Fibroblast of skin of left quadriceps (primary cell): ENCODE measurements at places on chromosomes 5 and 9.

GRCh38 chr5:16508730-16509531, 43.3 kb upstream of the ZNF622 start:
- no peak for DNase-seq

DNA sequence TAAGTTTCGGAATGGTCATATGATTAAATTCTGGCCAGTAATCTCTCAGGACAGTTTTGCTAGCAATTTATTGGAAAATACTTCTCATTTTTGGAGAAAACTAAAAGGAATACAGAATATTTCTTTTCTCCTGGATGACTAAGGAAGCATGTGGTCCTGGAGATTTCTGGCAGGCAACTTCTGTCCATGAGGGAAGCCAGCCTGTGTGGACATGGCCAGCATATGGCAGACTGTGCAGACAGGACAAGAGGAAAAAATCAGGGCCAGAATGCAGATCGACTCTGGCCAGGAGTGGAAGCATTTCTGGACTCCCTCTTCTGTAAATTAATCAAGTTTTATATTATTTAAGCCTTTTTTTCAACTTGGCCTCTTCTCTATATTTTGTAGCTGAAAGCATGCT, 100.4 kb upstream of the CDH18 start:
- no peak for DNase-seq

DNA sequence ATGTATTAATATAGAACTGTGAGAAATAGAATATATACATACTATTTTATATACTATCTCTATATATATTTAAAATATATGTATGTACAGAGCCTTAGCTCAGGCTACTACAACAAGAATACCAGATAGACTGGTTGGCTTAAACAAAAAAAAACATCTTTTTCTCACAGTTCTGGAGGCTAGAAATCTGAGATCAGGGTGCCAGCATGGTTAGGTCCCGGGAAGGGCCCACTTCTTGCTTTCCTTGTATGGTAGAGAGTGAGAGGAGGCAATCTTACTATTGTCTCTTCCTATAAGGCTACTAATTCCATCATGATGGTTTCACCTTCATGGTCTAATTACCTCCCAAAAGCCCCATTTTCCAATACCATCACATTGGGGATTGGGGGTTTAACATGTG, 613.0 kb downstream of the ZNF608 start:
- DNase-seq = no peak

DNA sequence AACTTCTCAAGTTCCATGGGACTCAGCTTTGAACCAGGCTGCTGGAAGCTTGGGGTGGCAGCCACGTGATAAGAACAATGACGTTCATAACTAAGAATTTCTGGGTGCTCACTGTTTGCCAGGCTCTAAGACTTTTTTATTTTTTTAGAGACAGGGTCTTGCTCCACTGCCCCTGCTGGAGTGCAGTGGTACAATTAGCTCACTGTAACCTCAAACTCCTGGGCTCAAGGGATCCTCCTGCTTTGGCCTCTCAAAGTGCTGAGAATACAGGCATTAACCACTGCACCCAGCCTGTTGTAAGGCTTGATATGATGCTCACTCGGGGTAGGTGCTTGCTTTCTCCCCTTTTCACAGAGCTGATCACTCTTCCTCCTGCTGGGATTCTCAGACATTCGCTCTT, 38.7 kb downstream of the PTPN3 start:
- no peak for DNase-seq

GRCh38 chr5:109714592-109714991, 24.9 kb downstream of the MAN2A1 start:
- no peak for DNase-seq

DNA sequence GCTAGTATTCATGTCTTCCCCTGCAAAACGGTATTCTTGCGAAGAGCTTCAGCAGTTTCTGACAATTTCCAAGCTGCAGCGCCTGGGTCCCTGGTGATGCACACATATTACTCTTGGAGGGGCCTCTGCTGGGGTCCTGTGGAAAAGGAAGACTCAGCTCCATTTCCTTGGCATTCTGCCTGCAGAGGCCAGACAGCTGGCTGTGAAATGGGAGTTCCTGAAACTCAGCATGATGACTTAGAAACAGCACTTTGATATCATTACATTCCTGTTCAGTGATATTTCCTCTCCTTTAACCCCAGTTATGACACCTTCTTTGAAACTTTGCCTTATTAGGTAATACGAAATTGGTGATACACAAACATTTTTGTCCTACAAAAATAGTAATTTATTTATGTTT, 98.5 kb downstream of the APBA1 start:
- DNase-seq = peak; percentile 70

- DNase-seq = peak; percentile 86
Measured at GRCh38 chr5:111582993-111583601, 70.8 kb upstream of the STARD4 start.

- DNase-seq = peak; percentile 49
Measured at GRCh38 chr5:157219491-157220271, 39.0 kb downstream of the ITK start.

- DNase-seq = no peak
Measured at GRCh38 chr9:124684169-124684568, 86.9 kb downstream of the NR6A1 start.

DNA sequence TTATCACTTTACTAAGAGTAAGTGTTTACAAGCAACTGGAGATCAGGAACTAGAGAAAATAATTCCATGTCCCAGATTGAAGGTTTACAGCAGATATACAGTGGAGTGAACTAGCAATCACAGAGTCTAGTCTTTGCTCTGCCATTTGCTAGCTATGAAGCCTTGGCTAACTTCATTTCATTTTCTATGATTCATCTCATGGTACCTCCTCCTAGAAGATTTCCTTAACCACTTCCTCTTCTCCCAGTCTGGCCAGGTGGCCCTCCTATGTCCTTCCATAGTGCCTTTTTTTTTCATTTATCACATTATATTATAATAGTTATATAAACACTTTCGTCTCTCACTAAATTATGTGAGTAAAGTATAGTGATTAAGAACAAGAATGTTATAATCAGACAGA, 52.1 kb downstream of the GRIA1 start:
- DNase-seq = no peak

DNA sequence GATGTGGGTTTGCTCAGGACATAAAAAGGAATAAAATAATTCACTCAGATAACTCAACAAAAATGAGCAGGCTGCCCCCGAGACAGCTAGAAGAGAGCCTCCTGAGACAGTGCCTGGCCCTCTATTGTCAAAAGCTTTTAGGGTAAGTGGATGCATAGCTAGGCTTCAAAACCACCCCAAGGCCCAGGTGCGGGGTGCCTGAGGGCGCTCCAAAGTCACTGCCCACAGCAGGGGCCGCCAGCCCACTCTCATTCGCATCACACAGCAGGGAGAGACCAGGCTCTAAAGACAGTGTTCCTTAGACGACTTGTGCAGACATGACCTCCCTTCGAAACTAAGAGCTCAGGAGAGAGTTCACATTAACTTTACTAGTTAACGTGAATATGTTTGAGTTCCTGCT, 271.5 kb downstream of the FSTL4 start:
- no peak for DNase-seq

DNA sequence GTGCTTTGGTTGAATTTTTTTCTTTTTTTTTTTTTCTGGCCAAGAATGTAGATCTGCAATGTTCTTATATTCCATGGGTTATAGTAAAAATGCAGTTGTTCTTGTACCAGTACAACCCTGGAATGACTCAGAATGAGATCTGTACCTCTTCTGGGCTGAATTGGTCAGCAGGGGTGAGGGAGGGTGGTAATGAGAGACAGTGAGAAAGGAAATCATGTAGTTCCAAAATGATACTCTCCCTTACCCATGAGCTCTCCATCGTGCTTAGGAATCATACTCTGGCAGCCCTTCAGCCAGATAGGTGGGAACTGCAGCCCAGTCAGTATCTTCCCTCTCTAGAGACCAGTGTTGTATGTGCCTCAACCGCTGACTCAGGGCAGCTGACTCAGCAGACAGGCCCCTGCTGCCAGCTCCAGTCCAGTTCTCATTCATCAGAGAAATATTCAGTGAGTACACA, 2.1 kb upstream of the GLIS3 start:
- peak; percentile 82 for DNase-seq

- no peak for DNase-seq
Measured at GRCh38 chr9:120863833-120864232, 13.2 kb downstream of the PHF19 start.

DNA sequence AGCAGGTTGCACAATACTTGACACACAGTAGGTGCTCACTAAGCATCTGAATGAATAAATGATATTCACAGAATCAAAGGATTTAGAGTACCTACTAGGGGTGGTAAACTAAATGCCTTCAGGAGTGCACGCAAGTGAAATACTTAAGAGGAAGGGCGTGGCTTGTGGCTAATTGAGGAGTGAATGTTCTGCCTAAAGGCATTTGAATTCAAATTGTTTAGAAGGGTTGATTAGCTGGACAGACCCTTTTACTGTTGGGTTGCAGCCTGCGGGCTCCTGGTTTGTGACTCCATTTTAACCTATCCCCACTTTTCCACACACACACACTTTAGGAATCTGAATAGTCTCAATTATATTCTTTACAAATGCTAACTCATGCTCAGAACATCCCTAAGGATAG, 63.1 kb downstream of the PPP2R2B start:
- no peak for DNase-seq

- DNase-seq = no peak
Measured at GRCh38 chr5:120808135-120808534, 344.0 kb downstream of the PRR16 start.

DNA sequence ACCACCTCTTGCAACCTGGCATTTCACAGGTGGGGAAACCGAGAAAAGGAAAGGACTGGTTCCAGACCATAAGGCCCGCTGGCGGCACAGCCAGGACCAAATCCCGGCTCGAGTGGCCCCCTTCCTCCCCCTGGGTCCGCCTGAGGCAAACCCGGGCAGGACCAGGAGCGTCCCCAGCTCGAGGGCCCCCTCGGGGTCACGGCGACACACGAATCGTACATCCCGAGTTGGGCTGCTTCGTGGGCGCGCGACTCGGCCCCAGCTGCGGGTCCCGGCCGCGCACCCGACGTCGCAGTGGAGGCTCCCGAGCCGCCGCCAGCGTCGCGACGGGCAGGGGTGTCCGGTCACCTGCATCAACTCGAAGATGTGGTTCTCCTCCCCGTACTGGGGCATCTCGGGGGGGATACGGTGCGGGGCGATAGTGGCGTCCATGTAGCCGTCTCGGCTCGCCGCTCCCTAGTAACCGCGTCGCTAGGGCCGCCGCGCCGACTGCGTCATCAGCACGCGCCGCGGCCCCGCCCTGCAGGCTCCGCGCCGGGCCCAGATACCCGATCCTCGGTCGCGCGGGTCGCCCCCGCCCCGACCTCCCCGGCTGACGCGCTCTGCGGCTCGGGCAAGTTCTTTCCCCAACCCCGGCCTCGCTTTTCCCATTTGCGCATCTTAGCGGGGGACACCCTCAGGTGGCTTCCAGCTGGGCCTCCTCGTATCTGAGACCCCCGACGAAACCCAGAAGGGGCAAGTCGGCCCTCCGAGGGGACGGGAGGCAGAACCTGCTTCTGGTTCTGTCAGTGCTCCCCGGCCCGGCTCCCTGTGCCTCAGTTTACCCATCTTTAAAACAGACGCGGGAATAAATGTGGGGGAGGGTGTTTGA, at the start of gene AK8:
AK8 (minus strand) TSS at position 461 of the 871 bp plus-strand sequence; CDS start at position 432, 29 bp downstream.
- DNase-seq = peak; percentile 26

- no peak for DNase-seq
Measured at GRCh38 chr9:131709771-131710431, 30.0 kb downstream of the RAPGEF1 start.

- no peak for DNase-seq
Measured at GRCh38 chr9:642014-642413, 199.5 kb upstream of the DMRT1 start.

- no peak for DNase-seq
Measured at GRCh38 chr5:22699319-22699718, 153.8 kb downstream of the CDH12 start.

GRCh38 chr9:111740739-111741138, 54.0 kb downstream of the SHOC1 start:
- no peak for DNase-seq

DNA sequence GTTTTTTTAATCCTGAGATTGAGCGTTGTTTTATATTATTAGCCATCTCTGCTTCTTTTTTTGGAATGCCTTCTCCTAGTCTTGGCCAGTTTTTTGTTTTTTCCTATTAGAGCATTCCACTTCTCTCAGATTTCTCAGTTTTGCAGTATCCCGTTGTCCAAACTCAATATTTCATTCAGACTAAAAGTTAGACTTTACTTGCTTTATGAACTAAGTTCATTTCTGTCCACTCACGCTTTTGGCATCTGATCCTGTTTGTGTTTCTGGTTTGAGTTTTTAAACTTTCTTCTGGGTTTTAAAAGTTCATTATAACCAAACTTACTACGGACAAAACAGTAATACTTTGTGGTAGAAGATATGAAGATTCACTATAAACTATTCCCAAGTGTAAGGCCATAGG, 288.3 kb upstream of the MPDZ start:
- no peak for DNase-seq

GRCh38 chr9:79362100-79363081, 209.4 kb upstream of the TLE4 start:
- no peak for DNase-seq

DNA sequence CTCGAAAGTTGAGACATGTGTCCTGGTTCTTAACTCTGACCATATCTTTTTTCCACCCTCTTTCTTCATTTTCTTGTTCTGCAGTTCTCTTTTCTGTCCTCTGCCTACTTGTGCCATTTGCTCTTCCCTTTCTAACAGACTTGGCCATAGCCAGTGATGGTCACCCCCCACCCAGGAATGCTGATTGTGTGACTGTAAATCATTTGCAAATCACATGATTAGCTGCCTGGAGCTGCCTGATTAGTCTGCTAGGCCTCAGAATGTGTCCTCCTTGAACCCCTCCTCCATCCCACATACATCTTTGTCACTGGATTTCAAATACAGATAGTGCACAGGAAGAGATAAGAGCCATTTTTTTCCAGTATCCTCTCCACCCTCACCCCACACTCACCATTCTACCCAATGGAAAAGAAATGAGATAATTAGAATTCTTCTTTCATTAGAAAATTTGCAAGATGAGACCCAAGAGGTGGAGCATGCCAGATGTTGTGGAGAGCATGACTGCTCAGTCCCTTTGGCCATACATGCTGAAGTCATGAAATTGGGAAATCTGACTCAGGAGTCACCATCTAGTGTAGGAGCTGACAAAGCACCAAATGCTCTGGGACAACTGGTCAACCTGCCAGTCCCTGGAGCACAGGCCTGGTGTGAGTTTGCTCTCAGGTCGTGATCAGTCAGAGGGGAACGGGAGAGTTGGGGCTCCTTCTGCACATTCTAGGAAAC, 538.2 kb downstream of the CCDC171 start:
- no peak for DNase-seq

- DNase-seq = peak; percentile 10
Measured at GRCh38 chr9:26012797-26013196, 334.6 kb upstream of the TUSC1 start.

- no peak for DNase-seq
Measured at GRCh38 chr5:40780199-40780598, 18.0 kb downstream of the PRKAA1 start.

DNA sequence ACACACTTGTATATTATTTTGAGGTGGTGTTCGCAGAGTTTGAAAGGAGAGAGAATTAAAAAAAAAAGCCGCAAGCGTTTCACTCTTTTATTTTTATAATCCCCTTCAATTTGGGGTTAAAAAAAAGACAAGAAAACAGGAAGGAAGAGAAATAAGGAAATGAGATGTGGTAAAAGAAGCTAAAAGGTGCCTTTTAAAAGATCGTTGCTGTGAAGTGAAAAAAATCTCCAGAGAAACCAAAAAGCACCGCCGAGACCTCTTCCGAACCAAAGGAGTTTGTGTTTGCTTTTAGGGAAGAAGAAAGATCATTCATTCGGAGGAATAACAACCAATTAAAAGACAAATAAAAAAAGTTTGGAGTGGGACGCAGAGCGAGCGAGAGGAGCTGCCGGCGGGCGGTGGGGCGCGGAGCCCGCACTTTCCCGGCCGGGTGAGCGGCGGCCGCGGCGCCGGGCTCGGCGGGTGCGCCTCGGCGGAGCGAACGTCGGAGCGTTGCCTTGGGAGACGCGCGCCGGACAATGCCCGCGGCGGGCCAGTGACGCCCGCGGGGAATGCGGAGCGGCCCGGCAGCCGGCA, 355 bp downstream of the TLE4 start:
- no peak for DNase-seq
